CD4-positive, alpha-beta T cell treated with Interleukin-15 for 1 hour (primary cell): ENCODE measurements at places on chromosomes 11 and 22.

DNA sequence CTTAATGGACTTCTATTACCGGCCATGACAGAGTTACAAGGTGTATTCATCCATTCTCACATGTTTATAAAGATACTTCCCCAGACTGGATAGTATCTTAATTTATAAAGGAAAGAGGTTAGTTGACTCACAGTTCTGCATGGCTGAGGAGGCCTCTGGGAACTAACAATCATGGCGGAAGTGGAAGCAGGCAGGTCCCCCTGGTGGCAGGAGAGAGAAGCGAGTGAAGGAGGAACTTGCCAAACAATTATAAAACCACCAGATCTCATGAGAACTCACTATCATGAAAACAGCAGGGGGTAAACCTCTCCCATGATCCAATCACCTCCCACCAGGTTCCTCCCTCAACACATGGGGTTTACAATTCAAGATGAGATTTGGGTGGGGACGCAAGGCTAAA, 170.0 kb upstream of the PDGFD start:
- DNase-seq = no peak

DNA sequence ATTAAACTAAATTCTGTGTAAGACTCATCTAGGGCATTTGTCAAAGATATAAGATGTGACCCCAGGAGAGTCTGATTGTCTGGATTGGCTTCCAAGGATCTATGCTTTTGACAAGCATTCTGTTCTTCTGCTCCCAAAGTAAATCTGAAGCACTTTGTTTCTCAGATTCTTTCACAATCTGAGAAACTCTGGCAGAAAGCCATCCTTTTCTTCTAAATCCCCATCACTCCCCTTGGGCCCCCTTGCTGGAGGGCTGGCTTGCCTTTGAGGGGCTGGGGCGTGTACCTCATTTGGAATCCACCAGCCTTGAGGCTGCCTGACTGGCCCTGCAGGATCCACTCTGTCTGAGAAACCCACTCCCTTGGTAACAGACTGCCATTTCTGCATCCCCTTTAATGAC, 173.5 kb upstream of the CTSC start:
- DNase-seq = no peak

DNA sequence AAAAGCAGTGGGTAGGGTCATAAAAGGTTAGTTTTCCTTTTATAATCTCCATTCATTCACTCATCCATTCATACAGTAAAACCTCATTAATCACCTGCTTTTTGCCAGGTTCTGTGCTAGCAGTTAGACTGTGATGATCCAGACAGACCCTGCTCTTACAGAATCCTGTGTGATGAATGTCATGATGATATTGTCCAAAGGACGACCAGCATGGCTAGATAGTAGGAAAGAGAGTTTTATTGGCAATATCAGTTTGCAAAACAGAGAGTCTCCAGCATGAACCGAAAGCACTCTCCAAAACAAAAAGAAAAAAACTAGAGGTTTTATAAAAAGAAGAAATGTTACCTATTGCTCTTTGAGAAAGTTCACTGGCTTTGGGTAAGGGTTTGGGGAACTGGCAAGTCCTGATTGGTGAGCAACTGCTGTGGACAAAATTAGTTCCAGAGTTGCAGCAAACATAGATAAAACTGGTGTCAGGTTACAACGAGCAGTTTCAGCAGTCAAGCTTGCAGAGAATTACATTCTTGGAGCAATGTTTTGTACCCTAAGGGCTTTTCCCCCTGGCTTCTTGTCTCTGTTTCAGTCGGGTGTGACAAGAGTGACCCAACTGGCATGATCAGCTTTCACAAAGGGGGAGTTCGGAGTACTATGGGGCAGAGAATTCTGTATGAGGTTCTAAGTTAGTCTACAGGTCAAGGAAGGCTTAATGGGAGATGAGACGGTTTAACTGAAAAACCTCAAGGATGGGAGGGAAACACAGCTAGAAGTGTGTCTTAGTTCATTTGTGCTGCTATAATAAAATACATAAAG, 58.3 kb downstream of the HSD17B12 start:
- DNase-seq = no peak

- no peak for DNase-seq
Measured at GRCh38 chr11:68020575-68020974, 9.9 kb upstream of the NDUFS8 start.

- no peak for DNase-seq
Measured at GRCh38 chr11:26974069-26974783, 19.7 kb upstream of the FIBIN start.
